ENCODE measurements at places on chromosomes 12 and 14.

DNA sequence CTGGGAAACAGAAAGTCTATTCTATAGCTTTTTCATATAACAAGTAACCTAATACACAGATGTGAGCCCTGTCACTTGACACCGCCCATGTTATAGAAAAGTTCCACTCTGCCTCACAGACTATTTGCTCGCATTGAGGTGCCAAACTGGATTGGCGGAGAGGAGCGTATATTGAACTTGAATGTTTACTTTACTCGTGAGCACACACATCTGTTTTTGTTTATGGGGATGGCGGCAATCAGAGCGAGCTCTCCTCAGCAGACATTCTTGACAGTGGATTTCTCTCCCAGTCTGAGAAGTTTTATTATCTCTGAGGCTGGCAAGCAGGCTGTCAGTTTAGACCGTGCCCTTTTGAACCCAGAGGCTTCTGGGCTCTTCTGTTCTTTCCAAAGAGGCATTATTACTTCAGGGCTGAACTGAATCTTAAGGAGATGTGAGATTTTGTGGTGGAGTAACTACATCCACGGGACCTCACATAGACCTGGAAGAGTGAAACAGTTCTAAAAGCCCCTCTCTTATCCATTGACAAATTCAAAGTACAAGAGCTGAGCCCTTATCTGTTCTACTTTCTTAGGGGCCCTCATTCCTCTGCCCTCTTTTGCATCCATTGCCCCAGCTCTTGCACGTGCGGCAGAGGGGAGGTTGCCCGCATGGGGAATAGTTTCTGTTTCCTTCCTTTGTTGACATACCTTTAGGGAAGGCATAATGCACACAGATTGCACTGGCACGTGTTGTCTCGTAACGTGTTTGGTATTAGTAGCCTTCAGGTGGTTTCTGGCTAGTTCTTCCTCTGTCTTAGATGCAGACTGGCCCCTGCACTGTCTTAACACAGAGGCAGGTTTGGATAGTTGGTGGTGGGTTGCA lies 68.2 kb downstream of the DRAM1 start:
- DNase-seq: no peak

DNA sequence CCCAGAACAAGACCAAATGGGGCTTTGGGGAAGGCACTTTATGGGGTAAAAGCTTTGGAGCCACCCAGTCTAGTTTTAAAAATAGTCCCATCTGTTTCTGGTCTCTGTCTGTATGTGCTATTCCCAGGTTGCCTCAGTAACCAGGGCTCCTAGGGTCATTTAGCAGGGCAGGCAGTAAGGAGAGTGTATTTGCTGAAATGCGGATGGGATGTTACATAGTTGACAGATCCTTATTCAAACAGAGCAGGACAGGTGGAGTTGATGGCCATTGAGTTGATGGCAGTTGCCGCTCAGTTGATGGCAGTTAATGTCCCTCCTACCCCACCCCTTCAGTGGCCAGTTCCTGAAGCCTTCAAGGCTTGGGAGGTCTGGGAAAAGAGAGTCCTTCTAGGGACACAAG lies 4.6 kb downstream of the ZC3H10 start:
- no peak for DNase-seq

DNA sequence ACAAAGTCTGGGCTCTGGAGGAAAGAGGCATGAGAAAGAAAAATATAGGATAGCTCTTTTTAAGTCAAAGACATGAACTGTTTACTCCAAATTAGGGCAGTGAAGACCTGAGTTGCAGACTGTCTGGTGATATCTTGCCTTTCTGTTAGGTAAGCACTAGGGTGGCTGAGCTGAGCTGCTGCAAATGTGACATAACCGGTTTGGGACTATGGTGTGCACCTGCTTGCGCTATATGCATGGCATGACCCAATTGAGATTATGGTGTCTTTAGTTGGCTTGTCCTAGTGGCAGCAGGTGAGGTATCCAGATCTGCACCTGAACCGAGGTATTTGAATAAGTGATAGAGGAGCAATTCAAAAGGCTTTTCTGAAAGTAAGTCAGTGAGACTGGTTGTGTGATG lies 345.6 kb downstream of the APAF1 start:
- DNase-seq: no peak

DNA sequence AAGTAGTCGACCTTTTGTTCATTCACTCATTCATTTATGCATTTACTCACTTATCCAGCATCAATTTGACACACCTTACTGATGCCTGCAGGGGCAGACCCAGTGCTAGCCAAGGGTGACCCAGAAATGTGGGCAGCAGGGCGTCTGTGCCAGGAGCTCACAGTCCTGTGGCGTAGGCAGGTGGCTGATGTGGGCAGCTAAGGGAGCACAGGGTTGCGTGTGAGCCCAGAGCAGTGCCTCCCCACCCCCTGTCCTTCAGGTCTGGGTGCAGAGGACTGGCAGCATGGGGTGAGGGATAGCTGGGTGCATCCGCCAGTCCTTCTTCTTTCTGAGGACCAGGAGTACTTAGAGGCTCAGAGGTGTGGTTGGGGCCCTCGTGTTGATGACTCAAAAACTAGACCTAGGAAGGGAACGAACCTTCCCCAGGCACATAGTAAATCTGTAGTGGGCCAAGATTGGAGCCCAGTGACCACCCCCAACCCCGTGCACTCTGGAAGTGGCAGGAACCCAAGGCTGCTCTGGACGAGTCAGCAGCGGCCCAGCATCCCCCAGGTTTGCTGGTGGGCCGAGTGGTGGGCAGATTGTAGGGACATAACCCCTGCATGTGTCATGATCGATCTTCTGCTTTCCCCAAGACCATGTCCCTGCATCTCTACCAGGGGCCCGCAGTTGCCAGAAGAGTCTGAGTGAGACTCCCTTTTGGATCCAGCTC lies 63.9 kb downstream of the BEGAIN start:
- DNase-seq: no peak

DNA sequence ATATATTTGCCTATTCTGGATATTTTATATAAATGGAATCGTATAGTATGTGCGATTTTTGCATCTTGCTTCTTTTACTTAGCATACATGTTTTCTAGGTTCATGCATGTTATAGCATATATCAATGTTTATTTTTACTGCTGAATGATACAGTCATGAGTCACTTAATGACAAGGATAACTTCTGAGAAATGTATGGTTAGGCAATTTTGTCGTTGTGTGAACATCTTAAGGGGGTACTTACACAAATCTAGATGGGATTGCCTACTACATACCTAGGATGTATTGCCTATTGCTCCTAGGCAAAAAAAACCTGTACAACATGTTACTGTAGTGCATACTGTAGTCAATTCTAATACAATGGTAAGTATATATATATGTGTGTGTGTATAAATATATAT lies 8.8 kb downstream of the USP15 start:
- no peak for DNase-seq

DNA sequence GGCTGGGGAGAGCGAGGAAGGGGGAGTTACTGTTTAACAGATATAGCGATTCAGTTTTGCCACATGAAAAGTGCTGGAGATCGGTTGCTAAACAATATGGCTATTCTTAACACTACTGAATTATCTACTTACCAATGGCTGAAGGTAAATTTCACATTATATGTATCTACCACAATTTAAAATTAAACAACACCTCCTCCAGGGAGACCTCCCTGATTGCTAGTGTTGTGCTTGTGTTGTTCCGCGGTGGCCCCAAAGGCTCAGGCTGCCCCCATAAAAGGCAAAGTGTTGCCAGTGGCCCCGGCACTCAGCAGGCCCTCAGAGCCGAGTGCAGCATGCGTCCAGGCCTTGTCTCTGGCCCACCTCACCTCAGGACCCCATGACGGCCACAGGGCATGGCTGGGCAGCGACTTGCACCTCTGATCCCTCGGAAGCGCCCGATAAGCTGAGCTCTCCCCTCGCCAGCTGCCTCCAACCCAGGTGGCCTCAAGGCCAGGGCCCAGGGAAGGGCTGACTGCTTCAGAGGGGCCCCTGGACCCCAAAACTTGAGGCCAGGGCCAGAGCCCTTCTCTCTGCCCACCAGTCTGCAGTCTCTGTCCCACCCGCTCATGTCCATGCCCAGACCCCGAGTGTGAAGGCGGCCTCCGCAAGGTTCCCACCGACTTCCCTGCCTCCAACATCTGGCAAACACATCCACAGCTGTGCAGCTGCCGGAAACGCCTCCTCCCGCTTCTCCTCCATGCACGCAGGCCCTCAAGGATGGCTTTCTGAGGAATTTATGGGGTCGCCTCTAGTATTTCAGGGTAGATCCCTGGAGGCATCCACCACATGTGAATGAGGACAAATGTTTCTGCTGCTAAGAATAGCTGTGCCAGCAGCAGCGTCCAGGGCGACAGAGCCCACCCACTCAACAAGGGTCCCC lies 60.0 kb downstream of the NCOR2 start:
- no peak for DNase-seq

- DNase-seq: peak; percentile 96
Measured at GRCh38 chr12:51970904-51971646, 19.6 kb downstream of the ACVR1B start.

DNA sequence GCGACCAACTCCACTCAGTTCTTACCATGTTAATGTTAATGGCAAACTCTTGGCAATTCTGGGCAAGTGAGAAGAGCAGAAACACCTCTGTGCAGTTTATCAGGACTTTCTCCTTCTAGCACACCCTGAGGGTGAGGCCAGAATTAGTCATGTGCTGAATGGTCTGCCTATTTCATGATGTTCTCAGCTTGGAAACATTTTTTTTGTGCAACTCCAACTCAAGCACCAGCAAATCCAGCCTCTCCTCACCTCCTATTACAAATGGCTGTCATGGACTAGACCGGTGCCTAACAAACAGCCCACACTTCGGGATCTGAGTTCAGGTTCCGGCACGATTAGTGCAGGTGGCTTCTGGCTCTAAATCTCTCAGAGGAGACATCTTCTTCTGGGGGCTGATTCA lies 246.0 kb downstream of the ZFP36L1 start:
- no peak for DNase-seq

GRCh38 chr14:98507264-98507663 lies 764.7 kb downstream of the BCL11B start:
- no peak for DNase-seq

- no peak for DNase-seq
Measured at GRCh38 chr14:76337635-76338545, 38.0 kb upstream of the ESRRB start.

DNA sequence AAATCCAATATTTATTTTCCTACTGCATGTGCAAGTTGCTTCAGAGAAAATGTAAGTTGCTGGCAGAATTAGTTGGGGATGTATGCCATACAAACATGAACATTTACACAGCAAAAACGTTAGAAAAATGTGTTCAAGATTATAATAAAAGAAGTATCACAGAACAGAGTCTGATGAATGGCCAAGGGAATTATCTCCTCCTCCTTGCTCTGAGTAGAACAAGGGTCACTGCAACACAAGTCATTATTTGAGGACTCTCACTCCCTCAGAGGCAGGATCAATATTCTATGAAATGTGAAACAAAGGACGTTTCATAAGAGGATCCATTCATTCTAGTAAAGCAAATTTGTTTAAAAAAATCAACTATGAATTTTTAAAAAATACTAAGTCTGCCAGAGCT lies 177.8 kb downstream of the PRKD1 start:
- no peak for DNase-seq

DNA sequence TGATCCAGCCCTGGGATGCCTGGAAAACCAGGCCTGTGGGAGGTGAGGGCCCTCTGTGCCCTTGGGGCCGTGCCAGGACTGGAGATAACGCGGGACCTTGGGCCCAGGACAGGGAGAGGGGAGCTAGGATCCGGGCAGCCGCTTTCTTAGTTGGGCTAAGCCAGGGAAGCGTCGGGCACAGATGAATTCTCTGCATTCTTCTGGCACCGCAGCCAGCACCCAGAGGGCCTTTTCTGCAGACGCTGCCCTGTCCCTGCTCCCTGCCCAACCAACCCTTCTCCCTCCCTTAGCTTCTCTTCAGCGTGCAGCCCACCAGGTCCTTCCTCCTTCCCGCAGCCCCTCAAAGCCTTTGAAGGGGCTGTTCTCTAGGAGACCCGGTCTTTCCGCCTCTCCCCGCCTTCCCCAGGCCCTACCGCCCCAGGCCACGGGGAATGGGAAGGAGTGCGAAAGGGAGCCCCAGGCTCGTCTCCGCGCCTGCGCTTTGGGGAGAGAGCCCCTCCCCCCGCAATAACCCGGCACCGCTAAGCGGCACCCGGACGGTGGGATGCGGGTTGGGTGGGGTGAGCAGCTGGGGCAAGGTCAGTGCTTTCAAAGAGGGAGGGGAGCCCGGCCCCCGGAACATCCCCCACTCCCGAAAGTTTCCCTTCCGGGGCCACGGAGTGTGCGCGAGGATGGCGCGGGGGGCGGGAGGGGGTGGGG lies 663 bp downstream of the NCKAP5L start:
- DNase-seq: peak; percentile 21

- no peak for DNase-seq
Measured at GRCh38 chr14:57796556-57796955, 69.3 kb downstream of the SLC35F4 start.

GRCh38 chr12:14769466-14769968 lies 33.8 kb downstream of the WBP11 start:
- DNase-seq: peak; percentile 62

DNA sequence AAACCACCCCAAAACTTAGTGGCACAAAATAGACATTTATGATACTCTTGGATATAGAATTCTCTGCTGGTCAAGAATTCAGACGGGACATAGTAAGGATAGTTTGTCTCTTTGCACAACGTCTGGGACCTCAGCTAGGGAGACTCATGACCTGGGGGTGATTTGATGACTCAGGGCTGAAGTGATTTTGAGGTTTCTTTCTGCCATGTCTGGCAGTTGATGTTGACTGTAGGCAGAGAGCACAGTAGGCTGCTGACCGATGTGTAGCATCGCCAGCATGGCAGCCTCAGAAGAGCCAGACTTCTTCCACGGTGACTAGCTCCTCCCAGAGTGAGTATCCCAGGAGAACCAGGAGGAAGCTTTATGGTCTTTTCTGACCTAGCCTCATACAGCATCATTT lies 88.9 kb upstream of the FRMD6 start:
- no peak for DNase-seq

GRCh38 chr14:54709444-54709843 lies 142.5 kb downstream of the SAMD4A start:
- DNase-seq: peak; percentile 79

DNA sequence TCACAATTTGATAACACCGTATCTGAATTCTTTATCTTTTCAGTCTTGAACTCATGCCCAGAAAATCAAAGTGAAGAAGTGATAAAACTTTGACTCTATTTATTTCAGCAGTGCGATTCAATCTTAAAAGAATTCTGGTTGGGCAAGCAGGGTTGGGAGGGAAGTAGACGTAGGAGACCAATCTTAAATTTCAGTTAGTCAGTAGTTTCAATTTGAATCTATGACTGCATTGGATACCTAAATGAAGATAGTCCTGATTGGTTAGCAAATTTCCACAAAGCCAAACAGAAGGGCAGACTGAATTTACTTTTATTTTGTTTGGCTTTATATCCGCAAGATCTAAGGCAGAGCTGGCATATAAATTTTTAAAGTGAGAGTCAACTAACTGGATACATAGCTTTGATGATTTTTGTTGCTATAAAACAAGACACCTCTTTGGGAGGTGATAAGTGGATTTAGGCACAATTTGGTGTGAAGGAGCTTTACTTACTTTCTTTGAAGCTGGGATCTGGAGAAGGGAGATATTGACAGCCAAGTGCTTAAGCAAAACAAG lies 2.6 kb downstream of the ACSS3 start:
- DNase-seq: no peak

- DNase-seq: no peak
Measured at GRCh38 chr12:130300737-130301535, 36.8 kb upstream of the PIWIL1 start.

All from activated CD4-positive, alpha-beta T cell treated with anti-CD3 and anti-CD28 coated beads, Interleukin-10, Interleukin-2, amounts not matched to agents 100 ng/mL and 50 ng/mL, durations not matched to agents 16 hours and 8 hours (primary cell).